ACHN (cell line): ENCODE measurements at places on chromosomes 2 and 18.

GRCh38 chr2:79717364-79718007, 204.6 kb downstream of the CTNNA2 start:
- DNase-seq: peak; percentile 98

- DNase-seq: no peak
Observed at GRCh38 chr2:194380011-194380410, 1277.0 kb upstream of the SLC39A10 start.

DNA sequence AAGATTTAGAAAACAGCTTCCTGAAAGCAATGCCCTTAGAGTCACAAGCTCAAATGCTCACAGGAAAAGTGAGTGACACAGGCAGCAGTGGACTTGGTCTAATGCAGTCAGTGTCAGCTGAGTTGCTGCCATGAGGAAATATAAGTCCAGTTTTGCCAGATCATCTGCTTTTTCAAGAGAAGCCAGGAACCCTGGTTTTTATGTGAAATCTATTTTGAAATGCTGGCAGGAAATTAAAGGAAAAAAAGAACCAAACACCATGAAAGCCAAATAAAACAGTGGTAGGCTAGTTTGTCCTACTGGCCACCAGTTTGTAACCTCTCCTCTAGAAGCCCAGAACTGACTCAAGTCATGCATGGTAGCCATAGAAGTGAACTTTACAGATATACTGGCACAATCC, 109.2 kb downstream of the THADA start:
- DNase-seq: no peak

GRCh38 chr2:216114714-216115531, 5.8 kb downstream of the XRCC5 start:
- DNase-seq: peak; percentile 99

GRCh38 chr2:126696644-126697520, 40.9 kb downstream of the GYPC start:
- no peak for DNase-seq

- DNase-seq: no peak
Observed at GRCh38 chr2:221308507-221309066, 263.5 kb downstream of the EPHA4 start.

GRCh38 chr18:23618862-23619387, 32.6 kb upstream of the NPC1 start:
- peak; percentile 65 for DNase-seq

GRCh38 chr2:96694816-96695455, 44.9 kb downstream of the LMAN2L start:
- DNase-seq: no peak

- DNase-seq: no peak
Observed at GRCh38 chr2:19244460-19245363, 113.7 kb downstream of the OSR1 start.

DNA sequence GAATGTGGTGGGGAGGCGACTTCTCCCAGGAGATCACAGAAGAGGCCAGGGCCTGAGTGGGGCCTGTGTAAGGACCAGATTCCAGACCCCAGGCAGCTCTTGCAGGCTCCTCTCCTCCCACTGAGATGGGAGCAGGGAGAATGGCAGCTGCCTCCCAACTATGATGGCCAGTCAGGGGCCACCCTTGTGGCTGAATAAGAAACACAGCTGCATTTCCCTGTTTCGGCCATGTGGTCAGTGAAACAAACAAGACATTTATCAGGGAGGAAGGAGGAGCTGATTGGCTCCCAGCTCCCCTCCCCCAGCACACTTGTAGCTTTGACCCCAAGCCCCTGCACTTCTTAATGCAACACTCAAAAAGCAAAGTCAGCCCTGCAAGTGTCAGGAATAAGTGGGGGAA, 143.5 kb downstream of the CELF4 start:
- DNase-seq: no peak

DNA sequence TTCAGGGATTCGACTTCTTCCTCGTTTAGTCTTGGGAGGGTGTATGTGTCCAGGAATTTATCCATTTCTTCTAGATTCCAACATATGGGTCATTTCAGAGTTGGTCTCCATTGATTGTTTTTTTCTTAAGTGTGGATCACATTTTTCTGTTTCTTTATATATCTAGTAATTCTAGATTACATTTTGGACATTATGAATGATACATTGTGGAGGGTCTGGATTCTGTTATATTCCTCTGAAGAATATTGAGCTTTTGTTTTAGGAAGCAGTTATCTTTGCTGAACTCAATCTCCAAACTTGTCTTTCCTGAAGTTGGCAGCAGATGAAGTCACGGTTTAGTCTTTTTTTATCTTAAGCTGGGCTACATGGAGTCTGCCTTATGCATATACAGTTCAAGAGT, 9.3 kb downstream of the FAM228B start:
- DNase-seq: no peak

DNA sequence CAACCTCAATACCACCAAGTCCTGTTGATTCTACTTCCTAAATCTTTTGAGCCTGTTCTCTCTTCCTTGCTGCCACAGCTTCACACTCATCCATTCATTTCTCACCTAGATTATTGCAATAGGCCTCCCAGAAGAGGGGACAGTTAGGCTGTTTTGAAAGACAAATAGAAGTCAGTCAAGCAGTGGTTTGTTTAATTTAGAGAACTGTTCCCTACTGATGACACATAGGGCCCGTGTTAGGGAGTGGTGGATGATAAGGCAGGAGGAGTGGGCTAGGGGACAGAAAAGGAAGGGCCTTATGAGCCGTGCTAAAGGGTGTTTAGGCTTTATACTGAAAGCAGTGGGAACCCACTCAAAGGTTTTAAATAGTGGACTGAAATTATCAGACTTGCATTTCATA, 59.6 kb upstream of the ZFP36L2 start:
- DNase-seq: no peak
